ENCODE measurements at places on chromosomes 4 and X. TPM values are rescaled to one million over a fixed set of nuclear protein-coding genes. Genes with fewer than 3 reads are reported as not detected.
A peak's percentile ranks its signal among the peaks of the same experiment; 100 is the strongest.

- no peak for DNase-seq
These were observed 424.5 kb upstream of the CTSO start for GRCh38 chr4:156378033-156378665.

REPS2 gene
- total RNA-seq, result 18.5 TPM

DNA sequence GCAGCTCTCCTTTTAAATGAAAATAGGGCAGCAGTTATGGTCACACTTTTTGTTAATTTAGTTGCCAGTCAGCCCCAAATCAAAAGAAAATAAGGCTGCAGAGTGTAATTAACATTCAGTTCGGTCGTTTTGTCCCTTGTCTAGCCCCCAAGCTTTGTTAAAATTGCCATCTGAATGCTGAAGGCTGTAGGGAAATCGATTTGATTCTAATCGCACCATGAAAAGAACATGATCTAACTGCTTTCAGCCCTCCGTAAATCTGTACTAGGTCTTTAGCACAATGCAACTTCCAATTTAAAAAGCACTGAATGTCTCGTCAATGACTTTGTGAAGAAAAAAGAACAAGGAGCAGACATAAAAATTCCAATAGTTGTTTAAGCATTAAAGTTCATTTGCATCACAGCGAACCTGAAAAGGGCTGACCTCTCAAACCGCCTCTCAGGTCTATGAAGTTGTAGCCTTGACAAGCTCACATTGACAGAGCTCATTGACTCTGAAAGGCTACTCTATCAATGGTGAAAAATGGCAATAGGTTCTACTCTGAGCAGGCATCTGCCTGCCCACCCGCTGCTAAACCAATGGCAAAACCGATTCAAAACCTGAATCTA lies 48.9 kb downstream of the CHIC2 start:
- no peak for DNase-seq

GRCh38 chr4:120007191-120007871 lies 59.3 kb downstream of the MAD2L1 start:
- no peak for DNase-seq

GRCh38 chr4:8394061-8394519 lies 46.4 kb downstream of the ACOX3 start:
- peak; percentile 53 for DNase-seq

- no peak for DNase-seq
These were observed 22.2 kb downstream of the RBPJ start for GRCh38 chr4:26343038-26343398.

DNA sequence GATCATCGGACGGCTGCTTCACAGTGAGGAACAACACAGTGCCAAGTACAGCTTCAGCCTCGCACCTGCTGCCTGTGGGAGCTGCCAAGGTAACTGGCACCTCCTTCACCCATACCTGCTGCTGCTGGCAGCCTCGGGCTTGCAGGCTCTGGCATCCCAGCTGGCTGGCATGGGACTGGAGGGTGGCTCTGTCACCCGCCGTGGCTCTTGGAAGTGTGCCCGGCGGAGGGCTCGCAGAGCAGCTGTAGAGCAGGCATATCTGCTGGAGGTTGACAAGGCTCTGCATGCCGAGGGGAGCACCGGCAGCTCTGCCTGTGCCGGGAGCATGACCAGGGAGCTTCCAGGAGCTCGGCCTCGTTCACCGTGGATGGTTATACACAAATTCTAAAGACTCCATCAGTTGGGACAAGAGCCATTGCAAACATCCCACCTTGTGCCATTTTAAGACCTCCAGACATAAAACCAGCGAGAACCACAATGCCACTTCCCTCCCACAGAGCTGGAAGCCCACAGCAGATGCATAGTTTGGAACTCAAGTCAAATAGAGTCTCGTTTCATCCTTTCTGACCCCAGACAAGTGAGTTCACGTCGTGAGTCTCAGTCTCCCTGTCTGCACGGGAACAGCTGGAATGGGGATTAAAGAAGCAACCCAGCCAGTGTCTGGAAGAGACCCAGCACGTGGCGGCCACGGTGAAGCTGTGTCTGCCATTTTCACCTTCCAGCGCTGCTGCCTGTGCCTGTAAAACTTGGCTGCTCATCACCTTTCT lies 84.3 kb upstream of the PSAPL1 start:
- no peak for DNase-seq

TSPAN7 gene
- total RNA-seq, result 114 TPM

GRCh38 chr4:176238157-176238610 lies 30.8 kb downstream of the ASB5 start:
- DNase-seq, result no peak

GRCh38 chr4:61298178-61298740 lies 98.1 kb downstream of the ADGRL3 start:
- DNase-seq, result no peak

ADRA2C gene
- 0.92 TPM for total RNA-seq

- DNase-seq, result no peak
These were observed 123.1 kb upstream of the SLC34A2 start for GRCh38 chr4:25532591-25532990.

- DNase-seq, result no peak
These were observed 334.9 kb downstream of the OPHN1 start for GRCh38 chrX:68098431-68098830.

GRCh38 chr4:124573056-124573455 lies 139.5 kb downstream of the ANKRD50 start:
- DNase-seq, result no peak

GRCh38 chrX:2664502-2664901 lies 26.6 kb upstream of the CD99 start:
- DNase-seq, result no peak

DNA sequence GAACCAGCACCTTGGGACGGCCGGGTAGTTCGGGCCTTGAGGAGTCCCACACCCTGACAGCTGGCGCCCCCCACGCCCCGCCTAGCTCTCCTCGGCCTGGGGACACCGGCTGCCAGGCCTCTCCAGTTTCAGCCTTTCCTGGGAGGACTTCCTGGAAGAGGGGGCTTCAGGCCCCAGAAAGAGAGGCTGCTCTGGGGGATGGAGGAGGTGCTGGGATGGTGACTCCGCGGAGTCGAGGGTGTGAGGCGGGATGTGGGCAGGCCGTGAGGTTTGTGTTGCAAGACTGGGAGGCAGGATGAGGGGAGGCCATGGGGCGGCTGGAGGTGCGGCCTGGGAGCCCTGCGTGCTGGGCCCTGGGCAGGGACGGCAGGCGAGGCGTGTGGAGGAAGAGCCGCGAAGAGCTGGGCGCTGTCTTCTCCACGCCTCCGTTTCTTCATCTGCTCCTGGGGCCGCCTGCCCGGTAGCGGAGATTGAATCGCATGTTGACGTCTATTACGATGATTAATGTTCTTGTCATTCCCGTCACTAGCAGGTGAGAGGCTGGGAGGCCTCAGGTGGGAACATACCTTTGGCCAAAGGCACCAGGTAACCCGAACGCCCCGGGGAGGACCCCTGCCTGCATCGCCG lies 918 bp upstream of the FGFRL1 start:
- peak; percentile 69 for DNase-seq

DNA sequence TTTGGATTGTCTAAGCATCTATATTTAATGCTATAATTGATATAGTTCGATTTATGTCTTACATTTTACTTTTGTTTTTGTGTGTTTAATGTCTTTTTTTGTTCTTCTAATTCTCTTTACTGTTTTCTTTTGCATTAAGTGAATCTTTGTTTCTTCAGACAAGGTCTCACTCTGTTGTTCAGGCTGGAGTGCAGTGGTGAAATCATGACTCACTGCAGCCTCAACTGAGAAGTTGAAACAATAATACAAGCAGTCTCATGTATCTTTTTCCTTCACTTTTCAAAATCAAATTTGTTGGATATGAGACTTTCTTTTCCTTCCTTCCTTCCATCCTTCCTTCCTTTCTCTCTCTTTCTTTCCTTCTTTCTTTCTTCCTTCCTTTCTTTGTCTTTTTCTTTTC lies 1401.6 kb downstream of the ADGRL3 start:
- DNase-seq, result no peak

GRCh38 chrX:68913249-68913547 lies 84.4 kb downstream of the EFNB1 start:
- no peak for DNase-seq

GRCh38 chr4:12416755-12417154 lies 988.1 kb upstream of the HS3ST1 start:
- no peak for DNase-seq

DNA sequence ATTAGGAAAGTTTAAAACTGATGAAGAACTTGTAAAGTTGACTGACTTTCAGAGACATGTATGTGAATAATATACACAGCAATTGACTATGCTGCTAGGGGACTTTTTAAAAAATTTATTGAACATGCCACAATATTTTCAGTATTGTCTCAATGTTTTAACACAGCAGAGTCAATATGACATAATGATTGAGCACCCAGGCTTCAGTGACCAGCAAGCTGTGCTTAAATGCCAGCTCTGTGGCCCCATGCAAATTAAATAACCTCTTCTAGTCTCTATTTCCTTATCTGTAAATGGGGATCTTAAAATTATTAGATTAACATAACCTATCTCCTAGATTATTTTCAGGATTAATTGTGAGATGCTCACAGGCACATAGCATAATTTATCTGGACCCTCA lies 56.8 kb upstream of the TXK start:
- no peak for DNase-seq

All from left colon (tissue), 2 donors.